ENCODE measurements at places on chromosomes 2 and 18. TPM values are rescaled to one million over a fixed set of nuclear protein-coding genes. Genes with fewer than 3 reads are reported as not detected.

GRCh38 chr2:174699993-174700766 is 64.1 kb downstream of the CHRNA1 start:
- no peak for DNase-seq
- no peak overlapping the region for H3K27ac ChIP-seq
- no peaks in the 10 kb centered on the region for H3K27me3 ChIP-seq
- H3K4me1 ChIP-seq: no peaks in the 10 kb centered on the region

DNA sequence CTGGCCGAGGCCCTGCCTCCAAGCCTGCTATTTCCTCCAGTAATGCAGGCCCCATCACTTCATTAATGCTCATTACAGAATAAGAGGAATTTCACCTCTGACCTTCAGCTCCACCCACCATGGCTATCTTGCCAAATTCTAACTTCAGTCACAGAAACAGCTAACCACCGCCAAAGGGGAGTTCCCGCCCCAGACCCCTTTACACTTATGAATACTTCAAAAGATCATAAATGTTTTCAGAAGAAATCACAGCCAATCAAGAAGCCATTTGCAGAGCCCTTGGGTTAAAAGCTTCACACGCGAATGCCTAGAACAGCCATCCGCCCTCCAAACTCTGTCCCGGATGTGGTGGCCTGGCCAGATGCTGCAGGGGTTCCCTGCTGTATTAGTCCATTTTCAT is 73.8 kb upstream of the TWIST2 start:
- H3K4me3 ChIP-seq: no peak overlapping the region
- H3K4me1 ChIP-seq: no peaks in the 10 kb centered on the region
- H3K27ac ChIP-seq: no peak overlapping the region
- DNase-seq: no peak

- H3K4me1 ChIP-seq: no peaks in the 10 kb centered on the region
- H3K36me3 ChIP-seq: no peaks in the 10 kb centered on the region
- H3K4me3 ChIP-seq: no peak overlapping the region
Measured at GRCh38 chr2:222268311-222268990, 30.3 kb downstream of the PAX3 start.

GRCh38 chr2:8602809-8603208 is 79.0 kb upstream of the ID2 start:
- no peak overlapping the region for H3K4me3 ChIP-seq
- no peak overlapping the region for H3K27ac ChIP-seq
- no peaks in the 10 kb centered on the region for H3K36me3 ChIP-seq
- DNase-seq: no peak

DNA sequence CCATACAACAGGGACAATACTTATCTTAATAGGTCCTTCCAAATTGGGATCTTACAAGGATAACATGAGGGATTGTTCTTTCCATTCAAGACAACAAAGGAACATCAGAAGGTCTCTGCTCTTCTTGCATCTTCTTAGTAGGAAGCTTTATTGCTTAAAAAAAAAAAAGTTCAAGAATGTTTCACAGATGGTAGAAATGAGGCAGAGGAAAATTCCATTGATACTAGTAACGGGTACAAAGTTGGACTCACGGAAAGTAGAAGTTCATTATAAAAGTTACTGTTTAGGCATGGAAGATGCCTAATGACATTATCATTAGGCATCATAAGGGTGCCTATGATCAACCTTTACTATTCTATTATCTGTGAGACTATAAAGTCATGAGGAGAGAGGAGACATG is 136.2 kb downstream of the LAMA3 start:
- H3K27me3 ChIP-seq: no peaks in the 10 kb centered on the region
- no peak for DNase-seq
- H3K27ac ChIP-seq: no peak overlapping the region

TCF4 gene
- 297 TPM for total RNA-seq

All from aorta (tissue), 5 donors.